Caco-2 (cell line): ENCODE measurements at places on chromosomes 5 and 9. TPM values are rescaled to one million over a fixed set of nuclear protein-coding genes. Genes with fewer than 3 reads are reported as not detected.
A peak's percentile ranks its signal among the peaks of the same experiment; 100 is the strongest.

DNA sequence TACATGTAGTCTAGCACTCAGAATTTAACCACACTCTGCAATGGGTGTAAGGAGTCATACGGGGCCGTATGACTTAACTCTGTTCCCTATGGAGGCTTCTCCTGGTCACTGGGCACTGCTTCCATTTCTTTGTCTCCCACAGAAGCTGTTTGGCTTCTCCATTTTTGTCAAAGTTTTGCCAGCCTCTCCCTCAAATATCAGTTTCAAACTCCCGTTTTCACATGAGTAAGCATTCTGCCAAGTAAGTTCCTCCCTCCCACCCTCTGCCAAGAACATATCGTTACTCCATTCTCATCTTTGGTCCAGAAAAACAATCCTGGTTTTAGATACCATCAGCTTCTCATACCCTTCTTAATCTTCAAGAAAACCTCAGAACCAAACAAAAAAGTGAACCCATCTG lies 6.1 kb downstream of the AFAP1L1 start:
- no peak overlapping the region for H3K4me3 ChIP-seq
- no peaks in the 10 kb centered on the region for H3K4me1 ChIP-seq
- H3K27ac ChIP-seq: no peak overlapping the region
- H3K27me3 ChIP-seq: no peaks in the 10 kb centered on the region; the same call in 1 of the 2 replicates
- DNase-seq: no peak

DNA sequence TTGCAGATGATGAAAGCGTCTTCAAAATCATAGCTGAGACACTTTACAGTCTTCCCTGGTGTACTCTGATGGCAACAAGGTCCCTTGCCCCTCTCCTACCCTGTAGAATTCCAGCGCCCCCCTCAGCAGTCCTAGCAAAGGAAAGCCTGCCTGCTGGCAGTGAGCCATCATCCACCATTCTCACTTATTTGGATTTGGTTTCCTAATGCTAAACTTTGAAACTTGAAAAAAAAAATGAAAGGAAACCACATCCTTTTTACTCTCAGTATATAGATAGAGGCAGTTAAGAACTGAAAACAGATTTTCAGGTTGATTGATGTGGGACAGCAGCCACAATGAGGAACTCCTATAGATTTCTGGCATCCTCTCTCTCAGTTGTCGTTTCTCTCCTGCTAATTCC lies at the start of gene GZMA:
GZMA (plus strand) TSS at position 299 of the 400 bp plus-strand sequence; CDS start at position 336, 37 bp downstream.
- H3K36me3 ChIP-seq: no peaks in the 10 kb centered on the region
- no peak within 1 kb of the TSS for H3K27ac ChIP-seq
- DNase-seq: no peak
- H3K4me1 ChIP-seq: no peaks in the 10 kb centered on the region

GRCh38 chr9:68781928-68782327 lies 76.9 kb downstream of the PIP5K1B start:
- no peaks in the 10 kb centered on the region for H3K4me1 ChIP-seq
- no peak for DNase-seq
- no peaks in the 10 kb centered on the region for H3K27me3 ChIP-seq
- no peak overlapping the region for H3K27ac ChIP-seq
- H3K36me3 ChIP-seq: no peaks in the 10 kb centered on the region

- H3K36me3 ChIP-seq: no peaks in the 10 kb centered on the region
- peak overlapping the region; percentile 63 for H3K4me3 ChIP-seq
- peak overlapping the region; percentile 84 for H3K27ac ChIP-seq
- H3K27me3 ChIP-seq: no peaks in the 10 kb centered on the region
- no peak for DNase-seq
- H3K4me1 ChIP-seq: peaks cover 7% of the 10 kb centered on the region; the same call in 1 of the 2 replicates
Measured at GRCh38 chr5:65034813-65035209, 266.1 kb downstream of the CWC27 start.

DNA sequence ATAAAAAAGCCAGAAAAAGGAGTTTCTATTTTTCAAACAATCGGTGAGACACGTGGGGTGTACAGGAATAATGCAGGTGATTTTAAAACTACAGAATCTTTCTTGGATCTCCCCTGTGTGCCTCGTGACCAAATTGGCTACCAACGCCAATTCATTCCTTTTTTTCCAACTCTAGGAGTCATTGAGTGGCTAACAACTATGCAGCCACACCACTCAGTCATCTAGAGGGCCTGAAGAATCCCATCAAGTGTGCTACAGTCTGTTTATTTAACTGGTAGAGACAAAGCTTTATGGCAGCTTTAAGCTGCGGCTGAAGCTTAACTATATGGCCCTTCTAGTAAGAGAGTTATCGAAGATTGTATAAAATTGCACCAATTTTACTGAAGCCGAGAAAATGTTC lies 113.1 kb upstream of the NIPBL start:
- H3K4me3 ChIP-seq: no peak overlapping the region
- no peaks in the 10 kb centered on the region for H3K4me1 ChIP-seq
- no peak overlapping the region for H3K27ac ChIP-seq
- no peaks in the 10 kb centered on the region; the same call in 1 of the 2 replicates for H3K27me3 ChIP-seq

- no peak for DNase-seq
- no peak overlapping the region for H3K4me3 ChIP-seq
- no peaks in the 10 kb centered on the region for H3K27me3 ChIP-seq
- no peaks in the 10 kb centered on the region for H3K36me3 ChIP-seq
Measured at GRCh38 chr9:114619191-114619761, 8.2 kb downstream of the TMEM268 start.

GRCh38 chr9:69895185-69895584 lies 74.6 kb downstream of the CFAP95 start:
- no peak for DNase-seq
- no peak overlapping the region for H3K4me3 ChIP-seq
- no peaks in the 10 kb centered on the region for H3K4me1 ChIP-seq
- no peaks in the 10 kb centered on the region for H3K27me3 ChIP-seq
- H3K36me3 ChIP-seq: no peaks in the 10 kb centered on the region
- no peak overlapping the region for H3K27ac ChIP-seq

GRCh38 chr5:33068786-33069185 lies 357.7 kb downstream of the NPR3 start:
- DNase-seq: no peak
- no peaks in the 10 kb centered on the region for H3K4me1 ChIP-seq
- no peak overlapping the region for H3K27ac ChIP-seq
- H3K4me3 ChIP-seq: no peak overlapping the region

GRCh38 chr5:168832308-168832707 lies 253.1 kb upstream of the PANK3 start:
- H3K27ac ChIP-seq: no peak overlapping the region
- no peak for DNase-seq
- H3K27me3 ChIP-seq: no peaks in the 10 kb centered on the region
- H3K36me3 ChIP-seq: no peaks in the 10 kb centered on the region
- no peaks in the 10 kb centered on the region for H3K4me1 ChIP-seq

DNA sequence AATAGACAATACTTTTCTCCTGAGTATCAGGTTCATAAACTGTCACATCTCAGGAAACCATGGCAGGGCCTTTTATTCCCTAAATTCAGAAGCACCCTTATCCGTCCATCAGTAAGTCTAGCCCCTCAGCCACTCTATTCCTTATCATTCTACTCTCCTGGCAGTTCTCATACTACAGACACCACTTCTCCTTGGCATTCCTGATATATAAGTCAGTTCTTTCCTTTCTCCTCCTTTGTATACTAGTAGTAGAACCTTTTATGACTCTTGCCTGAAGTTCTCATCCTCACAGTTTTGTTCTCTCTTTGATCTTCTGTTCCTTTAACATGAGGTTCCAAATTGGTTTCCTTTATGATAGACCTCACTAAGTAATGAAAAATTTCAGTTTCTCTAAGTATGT lies 29.3 kb downstream of the GRAMD2B start:
- no peak overlapping the region for H3K4me3 ChIP-seq
- H3K36me3 ChIP-seq: no peaks in the 10 kb centered on the region; the same call in 1 of the 2 replicates
- no peak overlapping the region for H3K27ac ChIP-seq
- H3K27me3 ChIP-seq: no peaks in the 10 kb centered on the region

GRCh38 chr9:70438341-70438928 lies 24.0 kb upstream of the KLF9 start:
- H3K36me3 ChIP-seq: no peaks in the 10 kb centered on the region
- H3K4me3 ChIP-seq: no peak overlapping the region
- DNase-seq: peak; percentile 1
- H3K4me1 ChIP-seq: no peaks in the 10 kb centered on the region
- H3K27ac ChIP-seq: no peak overlapping the region

DNA sequence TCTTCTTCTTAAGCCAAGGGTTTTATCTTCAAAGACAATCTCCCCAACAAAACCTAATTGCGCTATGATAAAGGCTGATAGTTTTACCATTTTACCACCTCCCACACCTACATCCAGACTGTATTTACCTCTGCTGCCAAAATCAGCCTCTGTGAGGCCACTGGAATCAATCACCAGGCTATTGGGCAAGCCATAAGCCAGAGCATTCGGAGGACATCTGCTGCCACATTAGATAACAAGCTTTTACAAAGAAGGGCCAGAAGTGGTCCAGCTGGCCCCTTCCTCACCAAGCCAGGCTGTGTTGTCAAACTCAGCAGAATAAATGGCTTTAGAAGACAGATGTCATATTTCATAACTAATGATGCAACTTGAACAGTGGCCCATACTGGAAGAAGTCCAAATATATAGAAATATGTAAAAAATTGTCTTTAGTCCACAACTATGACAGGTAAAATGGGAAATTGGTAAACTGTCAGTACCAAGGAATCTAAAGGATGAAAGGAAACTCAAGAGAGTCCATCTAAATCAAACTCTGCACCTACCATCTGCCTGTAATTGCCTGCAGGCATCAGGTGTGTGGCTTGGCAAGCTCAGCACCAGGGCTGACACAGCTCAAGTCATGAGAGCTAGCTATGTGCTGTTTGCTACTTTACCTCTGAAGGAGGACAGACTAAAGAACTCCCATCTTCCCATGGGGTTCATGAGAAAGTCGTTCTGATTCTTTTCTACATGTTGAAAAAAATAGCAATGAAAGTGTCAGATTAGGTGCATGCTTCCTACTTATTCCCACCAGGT lies 16.1 kb downstream of the SLC45A2 start:
- peaks cover 3% of the 10 kb centered on the region; the same call in 1 of the 2 replicates for H3K4me1 ChIP-seq
- no peaks in the 10 kb centered on the region for H3K27me3 ChIP-seq
- no peak overlapping the region for H3K4me3 ChIP-seq
- H3K36me3 ChIP-seq: no peaks in the 10 kb centered on the region
- H3K27ac ChIP-seq: no peak overlapping the region
- no peak for DNase-seq

GRCh38 chr5:112317866-112318265 lies 101.2 kb downstream of the EPB41L4A start:
- DNase-seq: no peak
- no peaks in the 10 kb centered on the region for H3K4me1 ChIP-seq
- H3K4me3 ChIP-seq: no peak overlapping the region
- no peaks in the 10 kb centered on the region for H3K36me3 ChIP-seq
- no peak overlapping the region for H3K27ac ChIP-seq

DNA sequence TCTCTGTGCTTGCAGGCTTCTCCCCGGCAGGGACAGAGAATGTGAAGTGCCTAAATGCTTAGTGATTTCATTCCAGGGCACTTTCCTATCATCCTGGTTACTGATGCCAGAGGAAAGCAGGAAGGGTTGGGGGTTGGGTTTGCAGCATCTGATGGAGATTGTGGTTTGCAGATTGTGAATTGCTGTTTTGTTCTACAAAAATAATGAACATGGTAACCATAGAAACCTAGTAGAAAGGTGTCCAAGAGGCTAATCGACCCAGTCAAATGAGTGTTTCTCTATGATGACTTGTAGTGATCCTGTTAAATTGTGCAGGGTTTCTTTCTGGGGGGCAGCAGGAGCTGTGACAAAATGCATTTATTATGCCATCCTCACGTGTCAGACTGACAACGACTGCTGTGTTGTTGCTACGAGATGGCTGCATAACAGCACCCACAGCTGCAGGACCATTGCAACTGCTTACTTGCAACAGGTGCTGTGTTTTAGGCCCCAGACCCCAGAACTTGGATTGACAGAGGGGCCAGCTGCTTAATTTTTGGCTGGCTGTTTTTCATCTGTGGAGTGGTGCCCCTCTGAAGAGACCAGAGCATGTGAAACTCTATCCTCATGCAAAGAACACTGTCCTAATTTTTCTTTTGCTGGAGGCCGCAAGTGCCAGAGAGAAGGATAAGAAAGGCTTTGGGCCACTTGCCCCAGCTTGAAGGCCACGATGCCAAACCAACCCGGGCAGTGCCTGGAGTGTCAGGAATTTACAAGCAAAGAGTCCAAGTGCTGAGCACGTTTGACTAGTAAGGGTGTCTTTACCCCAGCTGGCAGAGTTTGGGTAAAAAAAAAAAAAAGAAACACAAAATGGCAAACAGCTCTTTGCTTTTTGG lies 397.8 kb downstream of the GADD45G start:
- H3K27me3 ChIP-seq: no peaks in the 10 kb centered on the region
- H3K4me3 ChIP-seq: no peak overlapping the region
- H3K36me3 ChIP-seq: no peaks in the 10 kb centered on the region

DNA sequence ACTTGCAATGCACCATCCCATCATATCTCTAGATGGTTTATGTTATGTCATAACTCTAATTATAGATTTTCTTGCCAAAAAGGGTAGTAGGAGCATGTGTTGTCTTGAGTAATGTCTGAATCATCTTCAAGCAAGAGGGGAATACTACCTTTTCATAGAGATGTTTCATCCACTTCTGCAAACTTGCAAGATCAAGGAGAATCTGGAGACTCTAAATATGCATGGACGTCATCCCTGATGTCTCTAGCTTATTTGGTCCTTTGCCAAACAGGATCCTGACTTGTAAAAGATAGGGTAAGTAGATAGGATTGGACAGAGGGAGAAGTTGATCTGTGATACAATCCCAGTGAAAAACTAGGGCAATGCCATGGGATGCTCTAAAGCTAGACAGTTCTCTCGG lies 246.5 kb downstream of the DMRTA1 start:
- H3K4me3 ChIP-seq: no peak overlapping the region
- no peak overlapping the region for H3K27ac ChIP-seq
- no peaks in the 10 kb centered on the region for H3K4me1 ChIP-seq
- no peaks in the 10 kb centered on the region for H3K36me3 ChIP-seq

GRCh38 chr9:31847963-31848362 lies 536.5 kb upstream of the ACO1 start:
- H3K27ac ChIP-seq: no peak overlapping the region
- DNase-seq: no peak
- no peaks in the 10 kb centered on the region for H3K27me3 ChIP-seq
- H3K4me1 ChIP-seq: no peaks in the 10 kb centered on the region
- no peaks in the 10 kb centered on the region for H3K36me3 ChIP-seq

GRCh38 chr5:31916327-31916726 lies 257.8 kb downstream of the GOLPH3 start:
- H3K36me3 ChIP-seq: no peaks in the 10 kb centered on the region
- DNase-seq: no peak
- no peaks in the 10 kb centered on the region for H3K4me1 ChIP-seq
- no peaks in the 10 kb centered on the region for H3K27me3 ChIP-seq
- H3K27ac ChIP-seq: no peak overlapping the region
- no peak overlapping the region for H3K4me3 ChIP-seq

GRCh38 chr9:34437006-34437925 lies 21.1 kb downstream of the FAM219A start:
- no peak overlapping the region for H3K27ac ChIP-seq
- H3K27me3 ChIP-seq: no peaks in the 10 kb centered on the region
- peak; percentile 65 for DNase-seq
- H3K4me1 ChIP-seq: no peaks in the 10 kb centered on the region
- H3K36me3 ChIP-seq: no peaks in the 10 kb centered on the region

GRCh38 chr5:9617221-9617620 lies 12.9 kb downstream of the TAS2R1 start:
- no peaks in the 10 kb centered on the region for H3K36me3 ChIP-seq
- no peak overlapping the region for H3K4me3 ChIP-seq
- H3K27me3 ChIP-seq: no peaks in the 10 kb centered on the region
- DNase-seq: no peak
- H3K4me1 ChIP-seq: peaks cover 26% of the 10 kb centered on the region

The MCIDAS gene
- 1.9 and 2.0 TPM in 2 replicates for total RNA-seq

The SPAAR gene
- not detected in 2 replicates for total RNA-seq

The PPP3R2 gene
- total RNA-seq: not detected in 2 replicates

The PSMB7 gene
- 216 and 238 TPM in 2 replicates for total RNA-seq

The SOHLH1 gene
- 42.6 and 44.9 TPM in 2 replicates for total RNA-seq

The RBM18 gene
- total RNA-seq: 20.6 and 23.1 TPM in 2 replicates

The PHYKPL gene
- total RNA-seq: 78.2 and 82.1 TPM in 2 replicates

The IL3 gene
- total RNA-seq: not detected in 2 replicates

The SPINK13 gene
- total RNA-seq: not detected in 2 replicates

The SHISAL2B gene
- not detected in 2 replicates for total RNA-seq

The MLANA gene
- not detected in 2 replicates for total RNA-seq
